Gastrocnemius medialis (tissue), 4 donors: ENCODE measurements at places on chromosomes 4 and X. TPM values are rescaled to one million over a fixed set of nuclear protein-coding genes. Genes with fewer than 3 reads are reported as not detected.

GRCh38 chrX:68365341-68365740 lies 68.0 kb downstream of the OPHN1 start:
- no peak for DNase-seq

GRCh38 chr4:183337349-183337748 lies 15.1 kb upstream of the CLDN24 start:
- no peak for DNase-seq

GRCh38 chr4:128658214-128658631 lies 151.3 kb upstream of the JADE1 start:
- no peak for DNase-seq

DNA sequence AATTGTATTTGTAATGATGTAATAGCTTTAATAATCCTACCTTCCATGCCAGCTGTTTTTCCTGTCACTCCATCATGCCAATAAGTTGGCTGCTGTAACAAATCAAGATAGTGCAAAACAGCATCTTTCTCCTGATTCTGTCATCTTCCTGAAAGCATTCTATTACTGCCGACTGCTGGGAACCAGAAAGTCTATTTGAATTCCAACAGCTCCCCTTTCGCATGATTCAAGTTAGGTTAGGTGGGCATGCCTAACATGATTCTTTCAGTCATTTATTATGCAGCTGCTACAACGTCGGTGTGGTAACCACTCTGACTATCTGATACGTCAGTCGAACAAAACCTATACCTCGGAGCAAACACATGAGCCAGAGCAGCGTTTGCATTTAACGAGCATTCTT lies 127.9 kb upstream of the DMD start:
- DNase-seq: no peak

- DNase-seq: peak; percentile 47
Observed at GRCh38 chr4:152063621-152064240, 302.9 kb upstream of the GATB start.

- DNase-seq: no peak
Observed at GRCh38 chrX:70231666-70232065, 2.8 kb upstream of the AWAT1 start.

DNA sequence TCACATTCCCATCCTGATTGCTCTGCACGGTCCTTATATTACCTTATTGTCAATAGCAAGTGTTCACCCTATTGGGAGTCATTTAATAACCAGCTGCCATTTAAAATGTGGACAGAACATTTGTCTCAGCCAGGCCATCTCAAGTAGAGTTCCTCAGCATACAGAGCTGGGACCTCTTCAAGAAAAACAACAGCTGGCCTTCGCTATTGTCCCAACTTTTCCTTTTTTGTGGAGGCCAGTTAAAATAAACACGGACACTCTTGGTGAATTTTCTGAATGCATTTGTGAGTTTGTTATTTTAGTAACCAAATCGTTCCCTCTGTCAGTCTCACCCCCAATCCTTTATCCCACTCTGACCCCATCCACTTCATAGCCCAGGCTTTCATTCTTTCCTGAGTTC lies 395.3 kb upstream of the PITX2 start:
- no peak for DNase-seq

- DNase-seq: no peak
Observed at GRCh38 chrX:65196758-65197360, 220.6 kb upstream of the ZC4H2 start.

DNA sequence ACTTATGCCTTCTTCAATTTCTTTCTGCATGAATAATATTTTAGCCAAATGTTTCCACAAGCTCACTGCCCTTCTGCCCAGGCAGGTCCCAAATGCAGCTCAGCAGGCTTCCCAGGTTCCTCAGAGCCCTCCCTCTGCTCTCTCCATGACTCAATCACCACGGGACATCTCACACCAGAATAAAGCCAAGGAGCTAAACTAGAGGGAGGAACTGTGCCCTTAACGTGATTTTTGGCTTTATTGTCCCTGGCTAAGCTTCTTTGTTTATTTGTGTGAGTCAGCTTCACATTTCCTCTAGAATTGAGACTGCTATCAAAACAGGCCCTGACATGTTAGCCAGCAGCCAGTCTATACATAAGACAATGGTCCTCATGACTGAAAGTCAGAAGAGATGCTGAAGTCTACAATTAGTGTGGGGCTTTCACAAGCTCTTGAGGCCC lies 186.4 kb upstream of the GALNT7 start:
- DNase-seq: peak; percentile 30

DNA sequence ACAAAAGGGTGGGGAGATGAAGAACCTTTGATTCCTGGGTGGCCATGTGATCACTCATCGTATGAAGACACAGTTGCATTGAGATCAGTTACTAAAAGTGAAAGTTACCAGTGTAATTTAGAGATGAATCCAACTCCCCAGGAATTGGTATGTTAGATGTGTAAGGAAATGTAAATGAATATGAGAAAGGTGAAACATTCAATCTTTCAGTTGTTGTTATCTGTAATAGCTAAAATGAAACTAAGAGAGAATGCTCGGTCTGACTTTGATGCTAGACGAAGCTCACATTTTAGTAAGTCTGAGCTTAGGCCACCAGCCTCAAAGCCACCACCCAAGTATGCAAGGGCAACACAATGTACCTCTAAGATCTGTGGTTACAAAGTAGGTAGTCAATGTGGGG lies 194.3 kb upstream of the POF1B start:
- DNase-seq: no peak

GRCh38 chr4:74189331-74190043 lies 31.6 kb downstream of the MTHFD2L start:
- no peak for DNase-seq

DNA sequence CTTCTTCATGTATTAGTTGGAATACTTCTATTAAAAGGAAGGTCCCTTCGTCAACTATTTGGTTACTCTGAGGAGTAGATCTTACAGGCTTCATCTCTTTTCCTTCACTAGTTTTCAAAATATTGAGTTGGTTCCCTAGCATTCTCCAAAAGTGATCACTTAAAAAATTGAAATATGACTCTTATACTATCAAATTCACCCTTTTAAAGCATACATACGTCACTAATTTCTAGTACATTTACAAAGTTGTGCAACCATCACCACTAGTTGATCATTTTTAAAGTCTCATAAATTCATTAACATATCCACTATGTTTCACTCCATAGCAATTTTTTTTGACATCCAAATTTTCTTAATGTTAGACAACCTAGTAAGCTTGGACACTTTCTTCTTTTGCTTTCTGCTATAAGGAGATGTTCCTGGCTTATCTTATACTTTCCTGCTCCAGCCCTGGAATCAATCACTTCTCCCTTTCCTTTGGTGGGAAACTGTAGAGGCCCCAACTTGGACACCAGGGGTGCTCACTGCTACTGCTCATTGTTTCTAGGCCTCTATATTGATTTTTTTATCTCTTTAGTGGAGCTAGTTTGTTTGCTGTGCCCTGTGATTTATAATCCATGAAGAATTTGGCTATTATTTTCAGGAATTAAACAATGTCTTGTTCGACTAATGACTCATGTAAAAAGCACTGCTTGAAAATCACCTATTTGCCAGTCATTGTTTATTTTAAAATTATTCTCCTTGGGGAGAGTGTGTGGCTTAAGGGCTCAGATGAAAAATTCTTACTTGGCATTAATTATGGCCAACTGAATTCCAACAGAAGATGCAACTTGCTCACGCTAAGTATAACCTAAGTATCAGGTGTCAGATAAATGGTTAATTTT lies 4.0 kb upstream of the ZFX start:
- DNase-seq: no peak

DNA sequence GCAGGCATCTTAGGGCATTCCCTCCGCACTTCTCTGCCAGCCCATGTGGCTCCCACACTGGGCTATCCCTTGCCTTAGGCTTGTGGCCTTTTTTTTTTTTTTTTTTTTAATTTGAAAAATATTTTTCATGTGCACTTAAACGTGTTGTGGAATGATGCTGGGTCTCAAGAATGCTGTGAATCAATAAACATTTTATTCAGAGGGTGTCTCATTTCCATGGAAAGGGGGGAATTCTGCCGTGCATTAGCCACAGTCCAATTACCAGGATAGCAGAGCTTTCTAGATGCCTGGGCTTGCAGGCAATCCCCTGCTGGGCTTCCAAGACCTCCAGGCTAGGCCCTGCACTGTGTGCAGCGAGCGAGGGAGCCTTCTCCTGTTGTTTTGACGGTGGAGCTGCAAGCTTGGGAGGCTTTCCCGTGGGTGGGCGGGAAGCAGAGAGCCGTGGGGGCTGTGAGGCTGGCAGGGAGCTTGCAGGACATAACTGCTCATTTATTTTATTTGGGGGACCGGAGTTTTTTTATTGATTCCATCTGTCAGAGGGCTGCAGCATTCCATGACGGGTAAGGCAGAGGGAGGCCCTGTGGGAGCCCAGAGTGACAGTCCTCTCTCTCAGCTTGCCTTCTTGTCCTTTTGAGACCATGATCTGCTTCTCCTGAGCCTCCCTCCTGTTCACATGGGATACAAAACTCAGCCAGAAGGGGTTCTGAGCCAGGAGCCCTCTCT lies 2.6 kb upstream of the CPZ start:
- no peak for DNase-seq

- no peak for DNase-seq
Observed at GRCh38 chr4:181562399-181562798, 680.8 kb upstream of the TENM3 start.

- no peak for DNase-seq
Observed at GRCh38 chr4:14887842-14888433, 114.3 kb upstream of the CPEB2 start.

GRCh38 chrX:51568586-51568985 lies 50.1 kb downstream of the CENPVL3 start:
- DNase-seq: no peak

GRCh38 chr4:152050106-152050505 lies 289.3 kb upstream of the GATB start:
- no peak for DNase-seq

DNA sequence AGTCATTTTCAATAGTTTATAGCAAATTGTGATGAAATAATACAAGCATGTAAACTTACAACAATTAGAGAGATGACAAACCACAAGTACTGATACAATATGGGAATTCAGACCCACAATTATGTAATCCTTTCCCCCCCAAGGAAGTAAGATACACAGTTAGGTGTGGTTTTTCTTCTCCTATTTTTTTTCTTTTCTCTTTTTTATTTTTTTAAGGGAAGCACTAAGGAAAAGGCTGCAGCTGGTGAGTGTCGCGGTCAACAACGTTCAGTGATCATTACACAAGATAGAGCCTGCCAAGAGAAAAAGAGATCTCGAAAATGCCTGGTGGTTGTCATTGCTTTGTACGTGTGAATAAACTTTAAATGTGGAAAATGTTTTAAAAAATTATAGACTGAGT lies 9.8 kb downstream of the NDNF start:
- no peak for DNase-seq

DNA sequence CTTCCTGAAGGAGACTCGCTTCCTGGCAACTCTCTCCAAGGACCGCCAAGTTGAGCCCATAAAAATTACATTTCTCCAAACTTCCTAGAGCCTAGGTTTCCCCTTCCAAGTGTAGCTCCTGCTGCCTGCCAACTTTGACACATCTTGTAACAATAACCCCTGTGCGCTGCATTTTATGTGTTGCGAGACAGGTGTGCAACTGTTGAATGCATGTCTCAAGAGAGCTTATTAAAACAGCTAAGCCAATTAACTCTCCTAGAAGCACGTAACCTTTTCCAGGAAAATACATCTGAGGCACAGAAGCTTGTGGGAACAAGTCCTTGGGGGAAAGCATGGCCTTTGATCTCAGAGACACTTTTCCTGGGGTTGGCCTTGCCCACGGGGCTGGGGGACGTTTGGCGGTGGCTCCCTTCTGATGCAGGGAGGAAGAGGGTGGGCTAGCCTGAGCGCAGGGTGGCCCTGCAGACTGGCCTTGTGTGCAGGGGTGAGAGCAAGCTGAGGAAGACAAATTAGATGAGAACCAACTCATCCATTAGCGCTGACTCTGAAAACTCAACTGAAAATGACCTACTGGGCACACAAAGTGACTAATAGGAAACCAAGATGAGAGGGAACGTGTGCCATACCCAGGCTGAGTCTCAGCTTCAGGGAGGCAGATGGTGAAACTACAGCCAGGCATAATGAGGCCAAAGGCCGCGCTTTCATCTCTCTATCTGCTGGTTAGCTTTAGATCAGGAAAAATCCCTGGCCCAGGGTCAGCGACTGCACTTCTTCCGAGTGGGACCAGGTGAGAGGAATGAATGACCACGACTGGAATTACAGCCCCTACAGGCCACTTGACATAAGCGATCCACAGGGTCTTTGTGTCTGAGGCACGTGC lies 75.3 kb downstream of the ENPP6 start:
- DNase-seq: no peak

- DNase-seq: no peak
Observed at GRCh38 chr4:5157791-5158770, 106.8 kb downstream of the STK32B start.

DNA sequence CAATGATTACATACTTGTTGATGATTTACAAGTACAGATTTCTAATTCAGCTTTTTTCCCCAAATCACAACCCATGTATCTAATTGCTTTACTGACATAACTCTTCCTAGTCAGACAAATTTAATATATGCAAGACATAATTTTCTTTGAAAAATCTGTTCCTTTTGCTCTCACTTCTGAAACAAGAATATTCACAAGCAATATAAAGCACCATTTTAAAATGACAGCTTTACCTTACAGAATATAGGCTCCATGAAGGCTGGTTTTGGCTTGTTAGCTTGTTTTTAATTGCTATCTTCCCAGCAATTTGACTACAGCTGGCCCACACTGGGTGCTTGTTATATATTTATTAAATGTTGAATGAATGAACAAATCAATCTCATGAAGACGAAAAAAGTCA lies 24.5 kb downstream of the GPM6A start:
- no peak for DNase-seq

DNA sequence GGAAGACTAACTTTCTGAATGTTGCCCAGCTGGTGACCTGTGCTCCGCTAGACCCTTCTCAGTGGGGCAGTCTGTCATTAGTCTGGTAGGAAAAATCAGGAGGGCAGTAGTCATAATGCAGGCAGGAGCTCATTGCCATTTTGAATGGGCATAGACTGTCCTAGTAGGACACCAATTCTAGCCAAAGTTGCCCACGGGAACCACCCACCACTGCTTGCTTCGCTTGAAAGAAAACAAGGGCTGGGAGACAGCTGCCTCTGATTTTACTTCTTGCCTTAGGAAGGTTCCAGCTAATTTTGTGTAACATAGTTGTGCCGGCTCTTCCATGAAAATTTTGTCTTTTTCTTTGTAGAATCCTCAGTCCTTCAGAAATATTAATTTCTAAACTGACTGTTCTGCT lies 23.3 kb downstream of the HOPX start:
- DNase-seq: no peak

DNA sequence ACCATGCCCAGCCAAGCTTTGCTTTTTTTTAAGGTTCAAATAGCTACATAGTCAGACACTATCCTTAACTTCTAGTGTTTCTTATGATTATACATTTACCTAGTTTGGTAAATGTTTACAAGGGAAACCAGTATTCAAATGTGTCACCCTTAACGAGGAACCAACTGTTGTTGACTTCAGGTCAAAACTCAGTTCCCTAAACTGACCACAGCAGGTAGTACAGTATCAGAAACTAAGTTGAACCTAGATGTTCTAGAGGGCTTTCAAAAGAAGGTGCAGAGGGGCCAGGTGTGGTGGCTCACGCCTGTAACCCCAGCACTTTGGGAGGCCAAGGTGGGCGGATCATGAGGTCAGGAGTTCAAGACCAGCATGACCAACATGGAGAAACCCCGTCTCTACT lies 11.3 kb downstream of the GPC4 start:
- DNase-seq: no peak

CPZ gene
- total RNA-seq: not detected

BCOR gene
- total RNA-seq: 20.0 TPM

IGFBP7 gene
- total RNA-seq: 127 TPM

GPR82 gene
- not detected for total RNA-seq

ANKRD50 gene
- 3.0 TPM for total RNA-seq

CCDC120 gene
- 0.49 TPM for total RNA-seq

TASL gene
- not detected for total RNA-seq

XKRX gene
- 0.16 TPM for total RNA-seq

PARM1 gene
- total RNA-seq: 10.6 TPM

NIPAL1 gene
- 0.15 TPM for total RNA-seq

HSD17B13 gene
- 0.41 TPM for total RNA-seq
